ENCODE measurements at places on chromosomes 3 and 15.

DNA sequence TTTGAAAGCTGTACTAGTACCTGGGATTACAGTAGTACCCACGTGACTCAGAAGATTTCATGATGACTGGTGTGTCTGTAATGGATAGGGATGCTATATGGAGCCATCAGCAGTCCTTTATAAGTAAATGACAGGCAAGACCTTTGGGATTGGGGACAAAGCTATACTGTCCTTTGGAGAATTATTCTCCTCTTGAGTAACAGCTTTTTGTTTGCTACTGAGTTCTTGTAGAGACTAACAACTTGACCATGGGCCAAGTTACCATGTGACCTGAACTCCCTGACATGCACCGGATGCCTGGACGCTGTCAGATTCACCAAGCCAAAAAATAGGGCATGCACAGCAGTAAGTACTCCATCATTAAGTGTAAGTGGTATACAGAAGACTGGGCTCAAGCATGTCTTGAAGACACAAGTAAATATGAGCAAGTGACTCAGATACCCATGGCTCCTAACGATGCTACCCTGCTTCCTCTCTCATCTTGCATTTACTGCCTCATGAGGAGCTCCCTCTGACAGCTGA is 12.9 kb downstream of the SEC11A start:
- peaks cover 62% of the 10 kb centered on the region for H3K4me1 ChIP-seq
- H3K4me3 ChIP-seq = no peak overlapping the region
- peaks cover 10% of the 10 kb centered on the region for H3K36me3 ChIP-seq
- no peaks in the 10 kb centered on the region for H3K27me3 ChIP-seq
- DNase-seq = no peak
- H3K27ac ChIP-seq = peak overlapping the region; percentile 49

DNA sequence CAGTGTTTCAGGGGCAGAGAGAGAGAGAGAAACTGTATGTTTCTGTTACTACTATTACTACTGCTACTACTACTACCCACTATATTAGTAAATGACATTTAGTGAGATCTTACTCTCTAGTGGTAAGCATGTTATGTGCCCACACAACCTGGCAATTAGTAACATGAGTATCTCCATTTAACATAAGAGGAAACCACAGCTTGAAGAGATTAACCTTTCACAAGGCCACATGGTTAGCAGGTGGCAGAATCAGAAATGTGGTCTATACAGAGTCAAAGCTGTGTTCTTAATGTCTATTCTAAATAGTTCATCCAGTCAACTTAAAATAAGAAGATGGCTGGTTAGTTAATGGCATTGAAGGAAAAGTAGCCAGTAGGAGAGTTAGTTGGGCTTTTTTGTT is 961.6 kb downstream of the MCTP2 start:
- no peaks in the 10 kb centered on the region for H3K27me3 ChIP-seq
- H3K27ac ChIP-seq = no peak overlapping the region
- no peak overlapping the region for H3K4me3 ChIP-seq
- H3K4me1 ChIP-seq = no peaks in the 10 kb centered on the region
- DNase-seq = no peak

- no peak for DNase-seq
- H3K27ac ChIP-seq = no peak overlapping the region
- H3K4me3 ChIP-seq = no peak overlapping the region
- no peaks in the 10 kb centered on the region for H3K27me3 ChIP-seq
- H3K4me1 ChIP-seq = peaks cover 37% of the 10 kb centered on the region
Measured at GRCh38 chr15:90042356-90042755, 41.2 kb downstream of the ZNF710 start.

DNA sequence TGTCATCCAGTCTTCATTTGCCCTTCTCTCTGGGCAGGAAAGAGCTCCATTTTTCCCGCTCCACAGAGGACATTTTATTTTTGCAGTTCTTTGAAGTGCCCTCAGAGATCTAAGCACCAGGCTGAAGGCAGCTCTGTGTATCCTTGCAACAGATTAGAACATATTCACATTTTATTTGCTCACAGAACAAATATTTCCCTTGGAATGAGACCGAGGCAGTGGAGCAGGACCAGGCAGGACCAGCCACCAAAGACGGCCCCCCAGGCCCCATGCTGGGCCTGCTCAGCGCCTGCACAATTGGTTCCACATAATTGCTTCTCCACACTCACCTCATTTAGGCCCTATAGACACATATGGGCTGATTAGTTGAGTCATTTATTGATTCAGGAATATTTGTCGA is 15.7 kb upstream of the ETV5 start:
- H3K4me1 ChIP-seq = no peaks in the 10 kb centered on the region
- H3K4me3 ChIP-seq = no peak overlapping the region
- peaks cover 51% of the 10 kb centered on the region for H3K27me3 ChIP-seq
- no peak overlapping the region for H3K27ac ChIP-seq

- H3K4me1 ChIP-seq = peaks cover 2% of the 10 kb centered on the region
- H3K27me3 ChIP-seq = peaks cover 12% of the 10 kb centered on the region
- no peak overlapping the region for H3K27ac ChIP-seq
Measured at GRCh38 chr3:196531418-196531817, 16.3 kb upstream of the SMCO1 start.

DNA sequence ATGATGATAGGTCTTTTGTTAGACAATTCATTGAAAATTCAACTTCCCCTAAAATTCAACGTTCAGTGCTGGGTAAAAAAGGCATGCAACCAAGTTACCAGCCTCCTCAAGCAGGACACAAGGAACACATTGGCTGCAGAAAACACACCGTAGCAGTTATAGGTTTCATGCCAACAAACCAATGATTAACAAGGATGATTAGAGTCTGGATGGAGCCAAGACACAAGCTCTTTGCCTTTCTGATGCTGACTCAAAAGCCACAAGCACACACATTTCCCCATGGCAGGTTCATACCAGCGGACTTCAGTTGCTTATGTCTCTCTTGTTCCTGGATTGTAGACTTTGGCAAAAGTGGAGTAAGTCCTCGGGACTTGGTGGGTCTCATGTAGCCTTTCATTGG is 105.8 kb downstream of the DHX30 start:
- no peak overlapping the region for H3K4me3 ChIP-seq
- no peaks in the 10 kb centered on the region for H3K27me3 ChIP-seq
- H3K4me1 ChIP-seq = no peaks in the 10 kb centered on the region
- DNase-seq = no peak
- H3K27ac ChIP-seq = no peak overlapping the region

DNA sequence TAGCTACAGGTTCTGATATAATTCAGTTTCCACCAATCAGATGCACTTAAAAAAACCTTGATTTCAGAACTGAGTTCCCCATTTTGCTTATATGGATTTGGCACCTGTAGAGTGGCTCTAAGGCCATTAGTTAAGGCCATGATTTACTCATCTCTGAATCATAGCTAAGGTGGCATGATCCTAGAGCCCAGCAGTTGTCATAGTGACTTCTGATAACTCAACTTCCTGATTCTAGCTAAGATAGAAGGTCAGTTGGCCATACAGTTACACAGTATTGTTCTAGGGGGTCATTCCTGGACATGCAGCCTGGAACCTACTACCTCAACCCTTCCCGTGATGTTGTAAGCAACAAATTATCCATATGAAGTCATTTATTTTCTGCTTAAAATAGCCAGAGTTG is 15.9 kb upstream of the TMEM87A start:
- no peak overlapping the region for H3K27ac ChIP-seq
- no peak for DNase-seq
- no peaks in the 10 kb centered on the region for H3K27me3 ChIP-seq
- no peaks in the 10 kb centered on the region for H3K4me1 ChIP-seq
- H3K36me3 ChIP-seq = peaks cover 13% of the 10 kb centered on the region

GRCh38 chr3:89375451-89375850 is 268.0 kb downstream of the EPHA3 start:
- no peak overlapping the region for H3K4me3 ChIP-seq
- no peaks in the 10 kb centered on the region for H3K27me3 ChIP-seq
- no peak for DNase-seq
- no peaks in the 10 kb centered on the region for H3K4me1 ChIP-seq
- no peaks in the 10 kb centered on the region for H3K36me3 ChIP-seq
- no peak overlapping the region for H3K27ac ChIP-seq

DNA sequence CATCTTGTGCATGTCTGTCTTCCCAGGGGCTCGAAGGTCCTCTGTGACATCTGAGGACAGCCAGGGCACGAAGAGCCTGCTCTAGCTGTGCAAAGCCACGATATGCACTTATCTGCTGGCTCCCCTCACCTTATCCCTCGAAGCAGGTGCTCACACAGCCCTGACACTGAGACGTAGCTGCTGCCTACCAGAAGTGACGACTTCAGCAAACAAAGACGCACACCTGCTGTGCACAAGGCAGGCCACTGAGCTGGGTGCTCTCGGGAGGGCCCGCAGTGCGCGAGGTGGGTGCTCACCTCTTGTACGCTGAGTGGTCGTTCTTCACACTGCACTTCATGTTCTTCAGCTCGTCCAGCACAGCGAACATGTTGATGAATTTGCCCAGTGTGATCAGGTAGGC is 37.3 kb downstream of the CYFIP1 start:
- peaks cover 3% of the 10 kb centered on the region for H3K4me1 ChIP-seq
- peaks cover 12% of the 10 kb centered on the region for H3K27me3 ChIP-seq
- DNase-seq = no peak
- H3K27ac ChIP-seq = no peak overlapping the region
- H3K36me3 ChIP-seq = peaks cover under 1% of the 10 kb centered on the region

DNA sequence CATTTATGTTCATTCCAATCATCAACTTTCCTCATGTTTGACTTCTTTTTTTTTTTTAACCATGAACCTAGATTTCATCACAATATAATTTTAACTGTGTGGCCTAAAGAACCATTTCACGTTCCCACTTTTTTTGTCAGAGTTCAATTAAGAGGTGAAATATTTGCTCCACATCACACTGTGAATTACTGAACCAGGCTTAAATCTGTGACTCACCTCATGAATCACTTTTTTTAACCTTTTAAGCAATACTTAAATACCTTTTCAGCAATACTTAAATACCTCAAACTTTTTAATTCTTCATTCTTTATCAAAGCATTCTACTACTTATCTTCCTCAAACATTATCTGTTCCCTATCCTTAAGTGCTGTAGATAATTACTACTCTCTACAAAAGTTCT is 137.6 kb downstream of the SI start:
- no peak for DNase-seq
- H3K27ac ChIP-seq = no peak overlapping the region
- H3K27me3 ChIP-seq = no peaks in the 10 kb centered on the region
- no peaks in the 10 kb centered on the region for H3K4me1 ChIP-seq
- no peaks in the 10 kb centered on the region for H3K36me3 ChIP-seq
- H3K4me3 ChIP-seq = no peak overlapping the region

DNA sequence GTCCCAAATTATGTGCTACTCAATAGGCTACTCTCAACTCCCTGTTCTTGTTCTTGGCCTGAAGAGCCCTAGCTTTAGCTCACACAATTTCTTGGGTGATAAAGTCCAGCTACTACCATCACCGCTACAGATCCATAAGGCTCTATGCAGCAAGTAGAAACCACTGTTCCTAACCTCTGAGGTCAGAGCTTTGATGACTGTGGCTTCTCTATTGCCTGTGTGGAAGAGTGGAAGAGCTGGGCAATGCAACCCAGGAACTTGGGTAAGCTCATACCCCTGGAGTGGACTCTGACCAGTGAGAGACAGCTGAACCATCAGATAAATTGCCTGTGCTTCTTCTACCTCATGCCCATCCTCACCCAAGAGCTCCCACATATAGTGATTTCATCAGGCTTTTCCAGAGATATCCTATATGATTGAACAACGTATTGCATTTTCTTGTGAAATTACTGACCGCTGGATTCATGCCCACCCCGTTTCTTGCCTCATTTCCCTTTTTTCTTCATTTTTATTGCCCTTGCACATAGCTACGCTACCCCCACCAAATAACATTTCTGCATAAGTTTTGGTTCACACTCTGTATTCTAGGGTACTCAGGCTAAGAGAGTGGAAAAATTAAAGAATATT is 172.3 kb upstream of the MBNL1 start:
- H3K27ac ChIP-seq = no peak overlapping the region
- H3K27me3 ChIP-seq = peaks cover 17% of the 10 kb centered on the region
- H3K4me3 ChIP-seq = no peak overlapping the region
- H3K36me3 ChIP-seq = no peaks in the 10 kb centered on the region

DNA sequence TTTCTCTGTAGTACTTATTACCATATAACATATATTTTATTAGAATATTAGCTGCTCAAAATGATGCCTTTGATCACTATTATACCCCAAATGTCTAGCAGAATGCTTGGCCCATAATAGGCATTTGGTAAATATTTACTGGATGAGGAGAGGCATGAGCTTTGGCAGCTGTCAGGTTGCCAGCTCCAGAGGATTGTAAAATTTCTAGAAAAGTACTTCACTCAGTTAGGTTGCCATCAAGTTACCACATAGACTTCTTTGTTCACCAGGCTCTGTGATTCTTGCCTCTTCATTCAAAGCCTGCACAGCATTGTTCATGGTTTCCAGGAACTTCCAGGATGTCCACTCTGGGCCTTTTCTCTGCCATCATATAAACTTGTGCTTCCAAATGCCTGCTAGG is 582.8 kb downstream of the PDCD6IP start:
- H3K27me3 ChIP-seq = no peaks in the 10 kb centered on the region
- no peak overlapping the region for H3K4me3 ChIP-seq
- no peak overlapping the region for H3K27ac ChIP-seq
- no peaks in the 10 kb centered on the region for H3K4me1 ChIP-seq
- no peaks in the 10 kb centered on the region for H3K36me3 ChIP-seq

- H3K4me1 ChIP-seq = no peaks in the 10 kb centered on the region
- H3K4me3 ChIP-seq = no peak overlapping the region
- no peak for DNase-seq
- no peak overlapping the region for H3K27ac ChIP-seq
Measured at GRCh38 chr3:195766671-195767070, 45.1 kb downstream of the MUC4 start.

DNA sequence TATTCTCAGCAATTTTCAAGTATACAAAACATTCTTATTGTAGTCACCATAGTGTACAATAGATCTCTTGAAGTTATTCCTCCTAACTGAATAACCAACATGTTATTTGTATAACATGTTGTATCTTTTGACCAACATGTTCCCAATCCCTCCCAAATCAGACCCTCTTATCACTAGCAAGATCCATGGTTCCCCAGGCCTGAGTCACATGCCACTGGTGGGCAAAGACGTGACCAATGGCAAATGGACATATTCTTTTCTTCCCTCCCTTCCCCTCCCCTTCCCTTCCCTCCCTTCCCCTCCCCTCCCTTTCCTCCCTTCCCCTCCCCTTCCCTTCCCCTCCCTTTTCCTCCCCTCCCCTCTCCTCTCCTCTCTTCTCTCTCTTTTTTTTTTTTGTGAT is 45.4 kb downstream of the AMOTL2 start:
- no peak overlapping the region for H3K4me3 ChIP-seq
- no peak for DNase-seq
- peaks cover 12% of the 10 kb centered on the region for H3K27me3 ChIP-seq

DNA sequence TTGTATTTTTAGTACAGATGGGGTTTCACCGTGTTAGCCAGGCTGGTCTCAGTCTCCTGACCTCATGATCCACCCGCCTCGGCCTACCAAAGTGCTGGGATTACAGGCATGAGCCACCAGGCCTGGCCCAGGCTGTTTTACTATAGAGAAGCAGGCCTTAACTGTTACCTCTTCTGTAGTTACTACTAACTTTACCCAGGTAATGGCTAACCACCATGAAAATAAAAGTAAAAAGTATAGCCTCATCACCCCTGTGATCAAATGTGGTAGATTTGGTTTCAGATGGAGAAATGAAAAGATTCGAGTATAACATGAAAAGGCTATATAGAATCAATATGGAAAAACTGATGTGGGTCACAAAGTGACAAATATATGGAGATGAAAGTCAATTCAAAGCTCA is 210.1 kb downstream of the CD47 start:
- no peak overlapping the region for H3K27ac ChIP-seq
- H3K27me3 ChIP-seq = no peaks in the 10 kb centered on the region
- H3K4me1 ChIP-seq = no peaks in the 10 kb centered on the region

Measured in effector memory CD8-positive, alpha-beta T cell (primary cell).